Kidney glomerular epithelial cell (primary cell): ENCODE measurements at places on chromosomes 1 and 21.

- no peak for DNase-seq
Measured at GRCh38 chr1:117563492-117563875, 42.4 kb upstream of the TENT5C start.

DNA sequence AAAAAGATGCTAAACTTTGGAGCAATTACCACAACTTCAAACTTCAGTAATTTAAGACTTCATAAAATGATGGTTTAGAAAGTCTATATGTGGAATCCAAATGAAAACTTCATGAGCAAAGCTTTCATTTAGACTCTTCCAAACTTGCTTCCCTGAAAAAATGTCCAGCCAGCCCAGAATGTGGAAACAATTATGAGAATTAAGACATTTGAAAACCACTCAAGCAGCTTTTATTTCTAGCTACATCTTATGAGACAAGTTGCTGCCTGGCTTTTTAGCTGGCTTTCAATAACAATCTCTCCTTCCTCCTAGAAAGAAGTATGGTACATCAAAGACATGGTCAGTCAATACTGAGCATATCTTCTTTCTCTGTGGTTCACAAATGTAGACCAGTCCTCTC, 21.8 kb downstream of the LPAR3 start:
- no peak for DNase-seq

GRCh38 chr1:174408146-174408545, 39.6 kb upstream of the GPR52 start:
- no peak for DNase-seq

DNA sequence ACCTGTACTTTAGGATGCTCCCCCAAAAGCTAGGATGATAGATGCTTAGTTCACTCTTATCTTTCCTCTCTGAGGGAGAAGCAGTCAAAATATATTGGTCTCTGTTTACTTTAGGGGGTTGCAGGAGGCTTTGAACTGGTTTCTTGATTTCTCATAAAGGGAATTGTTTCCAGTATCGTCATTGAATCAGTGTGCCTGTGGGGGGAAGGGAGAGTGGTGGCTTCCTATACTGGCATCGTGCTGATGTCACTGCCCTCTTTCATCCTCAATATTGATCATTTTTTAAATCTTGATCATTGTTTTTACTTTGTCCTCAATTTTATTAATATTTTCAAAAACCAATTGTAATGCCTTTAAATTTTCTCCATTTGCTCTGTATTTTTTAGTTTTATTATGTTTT, 40.2 kb upstream of the CFHR3 start:
- DNase-seq, result no peak

DNA sequence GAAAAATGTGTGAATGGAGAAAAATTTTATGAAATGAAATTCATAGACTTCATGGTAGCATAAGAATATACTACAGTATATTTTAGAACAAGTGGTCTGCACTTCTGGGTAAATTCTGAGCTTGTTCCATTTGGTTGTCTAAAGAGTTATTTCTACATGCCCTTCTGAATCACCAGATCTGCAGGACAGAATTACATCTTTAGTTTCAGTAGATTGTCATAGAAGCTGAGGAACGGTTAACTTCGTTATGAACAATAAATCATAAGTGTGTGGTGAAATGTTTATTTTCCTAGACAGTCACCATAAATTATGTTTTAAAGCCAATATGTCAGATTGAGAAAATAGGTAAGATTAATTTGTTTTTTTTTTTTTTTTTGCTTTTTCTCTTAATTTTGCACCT, 30.9 kb downstream of the CHRM3 start:
- no peak for DNase-seq

GRCh38 chr1:68377098-68377497, 72.7 kb downstream of the RPE65 start:
- no peak for DNase-seq

GRCh38 chr21:21003701-21004100, 5.5 kb downstream of the NCAM2 start:
- DNase-seq, result no peak

GRCh38 chr1:72037745-72038343, 244.5 kb downstream of the NEGR1 start:
- peak; percentile 26 for DNase-seq

DNA sequence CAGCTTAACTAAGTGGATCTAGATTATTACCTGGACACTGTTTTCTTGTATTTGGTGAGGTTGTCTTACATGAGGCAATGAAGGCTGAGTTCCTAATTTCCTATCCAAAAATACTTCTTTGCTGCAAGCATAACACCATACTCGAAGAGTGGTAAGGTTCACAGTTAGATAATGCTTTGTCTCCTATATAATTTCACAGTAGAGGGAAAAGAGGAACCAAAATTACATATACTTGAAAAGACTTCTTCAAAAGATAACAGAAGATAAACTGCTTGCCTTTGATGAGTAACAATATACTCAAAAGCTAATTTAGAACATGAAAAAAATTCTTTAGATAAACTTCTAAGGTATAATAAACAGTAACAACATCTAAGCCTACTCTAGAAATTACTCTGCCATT, 20.4 kb downstream of the USP33 start:
- DNase-seq, result no peak

GRCh38 chr21:26983576-26983975, 16.7 kb upstream of the ADAMTS5 start:
- DNase-seq, result no peak

- no peak for DNase-seq
Measured at GRCh38 chr1:58627221-58627620, 50.2 kb upstream of the TACSTD2 start.

DNA sequence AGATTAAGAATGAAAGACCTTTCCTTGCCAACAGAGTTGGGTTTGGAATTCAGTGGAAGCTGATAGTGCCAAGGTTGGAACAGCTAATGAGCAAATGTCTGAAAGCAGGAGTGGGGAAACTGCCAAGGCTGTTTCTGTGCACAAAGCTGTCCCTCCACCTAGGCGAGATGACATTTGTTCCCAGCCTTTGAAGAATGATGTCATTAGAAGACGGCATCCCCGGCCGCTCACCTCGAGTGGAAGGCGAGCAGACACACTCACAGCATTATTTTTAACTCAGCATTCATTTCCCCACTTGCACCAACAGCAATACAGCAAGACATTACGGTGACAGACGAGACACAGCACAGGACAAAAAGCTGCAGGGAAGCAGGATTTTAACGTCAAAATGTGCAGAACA, 463.9 kb downstream of the PCP4 start:
- DNase-seq, result no peak

DNA sequence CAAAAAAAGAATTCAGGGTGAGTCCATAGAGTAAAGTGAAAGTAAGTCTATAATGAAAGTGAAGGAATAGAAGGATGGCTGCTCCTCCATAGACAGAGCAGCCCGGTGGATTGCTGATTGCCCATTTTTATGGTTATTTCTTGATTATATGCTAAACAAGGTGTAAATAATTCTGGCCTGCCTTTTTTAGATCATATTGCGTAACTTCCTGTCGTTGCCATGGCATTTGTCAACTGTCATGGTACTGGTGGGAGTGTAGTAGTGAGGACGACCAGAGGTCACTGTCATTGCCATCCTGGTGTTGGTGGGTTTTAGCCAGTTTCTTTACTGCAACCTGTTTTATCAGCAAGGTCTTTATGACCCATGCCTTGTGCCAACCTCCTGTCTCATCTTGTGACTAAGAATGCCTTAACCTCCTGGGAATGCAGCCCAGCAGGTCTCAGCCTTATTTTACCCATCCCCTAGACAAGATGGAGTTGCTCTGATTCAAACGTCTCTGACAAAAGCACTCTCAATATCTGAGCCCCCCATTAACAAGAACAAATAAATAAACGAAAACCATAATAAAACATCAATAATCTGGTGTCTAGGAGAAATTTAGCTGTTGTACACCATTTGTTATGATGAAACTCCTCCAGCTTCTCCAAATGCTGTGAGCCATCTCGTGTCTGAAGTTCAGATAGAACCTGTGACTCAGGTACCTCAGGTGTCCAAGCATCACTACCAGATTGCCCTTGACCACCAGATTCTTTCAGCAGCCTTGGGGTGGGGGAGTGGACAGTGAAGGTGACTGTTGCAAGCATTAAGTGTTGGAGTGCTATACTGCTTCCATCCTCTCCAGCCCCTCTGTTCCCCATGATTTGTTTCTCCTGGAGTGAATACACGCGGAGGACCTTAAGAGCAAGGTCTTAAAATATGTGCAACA, 36.0 kb downstream of the EBNA1BP2 start:
- no peak for DNase-seq

GRCh38 chr1:170221031-170221430, 75.3 kb downstream of the NTMT2 start:
- no peak for DNase-seq

DNA sequence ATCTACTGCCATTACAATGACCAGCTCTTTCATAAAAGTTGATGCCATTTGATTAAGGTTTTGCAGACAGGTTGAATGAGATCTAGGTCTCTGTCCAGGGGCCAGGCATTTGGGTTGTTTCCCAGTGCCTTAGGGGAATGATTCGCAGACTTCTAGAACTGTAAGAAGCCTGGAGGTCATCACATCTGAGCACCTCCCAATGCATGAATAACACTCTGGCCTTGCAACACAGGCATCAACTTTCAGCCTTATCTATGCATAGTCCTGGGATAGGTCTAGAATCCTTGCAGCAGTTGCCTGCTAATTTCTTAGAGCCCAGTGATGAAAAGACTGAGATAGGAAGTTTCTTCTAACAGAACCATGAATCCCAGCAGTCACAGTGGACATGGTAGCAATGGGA, 44.8 kb upstream of the KCND3 start:
- DNase-seq, result no peak

DNA sequence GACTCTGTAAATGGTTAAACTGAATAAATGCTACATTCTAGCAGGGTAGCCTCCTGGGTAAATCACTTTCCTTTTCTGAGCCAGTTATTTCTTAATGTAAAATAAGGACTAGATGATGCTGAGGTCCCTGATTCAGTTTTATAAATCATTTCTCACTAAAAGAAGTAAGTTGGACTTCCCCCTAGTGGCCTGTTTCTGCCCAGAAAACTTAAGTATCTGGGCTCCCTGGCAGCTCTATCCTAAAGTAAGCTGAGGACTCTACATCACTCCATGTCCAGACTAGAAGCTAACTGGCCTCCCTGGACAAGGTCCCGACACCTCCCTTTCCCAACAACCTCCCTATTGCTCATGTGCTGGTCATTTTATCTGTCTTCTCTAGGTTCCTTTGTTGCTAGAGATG, 3.0 kb downstream of the GPN2 start:
- DNase-seq, result peak; percentile 34

GRCh38 chr21:40018871-40019475, 151.7 kb downstream of the PCP4 start:
- no peak for DNase-seq

- no peak for DNase-seq
Measured at GRCh38 chr1:37294529-37294928, 179.9 kb upstream of the ZC3H12A start.

- no peak for DNase-seq
Measured at GRCh38 chr1:217527151-217527550, 103.7 kb downstream of the GPATCH2 start.

DNA sequence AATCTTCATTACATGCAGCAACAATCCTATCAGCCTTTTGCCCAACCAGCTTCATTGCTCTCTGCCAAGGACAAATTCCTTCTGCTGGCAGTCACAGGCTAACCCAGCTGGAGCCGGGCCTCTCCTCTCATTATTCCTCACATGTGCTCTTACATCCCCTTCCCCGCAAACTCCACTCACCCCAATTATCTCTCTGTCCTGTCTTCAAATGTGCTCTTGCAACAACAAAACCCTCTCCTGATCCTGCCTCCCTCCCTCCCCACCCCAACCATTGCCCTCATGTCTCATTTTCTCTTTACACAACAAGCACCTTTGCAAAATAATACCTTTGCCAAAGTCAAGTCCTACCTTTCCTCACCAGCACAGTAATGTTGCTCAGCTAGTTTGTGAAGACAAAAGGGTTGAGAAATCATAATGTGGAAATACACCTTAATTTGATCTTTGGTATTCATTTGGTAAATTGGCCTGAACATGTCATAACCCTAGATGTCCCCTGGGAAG, 36.0 kb upstream of the DHCR24 start:
- DNase-seq, result no peak

- DNase-seq, result no peak
Measured at GRCh38 chr21:32537569-32537881, 47.8 kb downstream of the TCP10L start.

DNA sequence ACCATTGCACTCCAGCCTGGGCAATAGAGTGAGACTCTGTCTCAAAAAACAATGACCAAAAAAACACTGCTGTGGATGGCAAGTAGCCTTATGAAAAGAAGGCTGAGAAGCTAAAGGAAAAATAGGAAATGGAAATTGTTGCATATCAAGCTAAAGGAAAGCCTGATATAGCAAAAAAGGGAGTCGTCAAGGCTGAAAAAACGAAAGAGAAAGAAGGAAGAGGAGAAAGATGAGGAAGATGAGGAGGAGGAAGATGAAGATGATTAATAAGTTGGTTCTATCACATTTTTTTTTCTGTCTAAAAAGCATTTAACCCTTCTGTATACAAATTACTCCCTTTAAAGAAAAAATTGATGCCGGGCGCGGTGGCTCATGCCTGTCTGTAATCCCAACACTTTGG, 10.2 kb upstream of the PRDX1 start:
- DNase-seq, result no peak

DNA sequence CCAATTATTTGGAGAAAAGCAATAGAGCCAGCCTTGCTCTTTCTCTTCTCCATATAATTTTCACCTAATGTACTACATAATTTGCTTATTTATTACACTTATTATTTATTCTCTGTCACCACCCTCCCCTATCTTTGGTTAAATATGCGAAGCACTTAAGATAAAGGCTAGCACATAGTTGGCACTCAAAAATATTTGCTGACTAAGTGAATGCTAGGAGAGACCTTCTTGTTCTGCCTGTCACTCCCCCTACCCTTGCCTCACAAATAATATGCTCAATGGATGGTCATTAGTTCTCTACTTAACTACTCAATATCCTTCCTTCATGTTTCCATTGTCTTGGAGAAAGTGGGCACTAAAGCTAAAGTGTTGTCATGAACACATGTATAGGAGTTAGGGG, 139.7 kb upstream of the ZC3H11B start:
- DNase-seq, result no peak

DNA sequence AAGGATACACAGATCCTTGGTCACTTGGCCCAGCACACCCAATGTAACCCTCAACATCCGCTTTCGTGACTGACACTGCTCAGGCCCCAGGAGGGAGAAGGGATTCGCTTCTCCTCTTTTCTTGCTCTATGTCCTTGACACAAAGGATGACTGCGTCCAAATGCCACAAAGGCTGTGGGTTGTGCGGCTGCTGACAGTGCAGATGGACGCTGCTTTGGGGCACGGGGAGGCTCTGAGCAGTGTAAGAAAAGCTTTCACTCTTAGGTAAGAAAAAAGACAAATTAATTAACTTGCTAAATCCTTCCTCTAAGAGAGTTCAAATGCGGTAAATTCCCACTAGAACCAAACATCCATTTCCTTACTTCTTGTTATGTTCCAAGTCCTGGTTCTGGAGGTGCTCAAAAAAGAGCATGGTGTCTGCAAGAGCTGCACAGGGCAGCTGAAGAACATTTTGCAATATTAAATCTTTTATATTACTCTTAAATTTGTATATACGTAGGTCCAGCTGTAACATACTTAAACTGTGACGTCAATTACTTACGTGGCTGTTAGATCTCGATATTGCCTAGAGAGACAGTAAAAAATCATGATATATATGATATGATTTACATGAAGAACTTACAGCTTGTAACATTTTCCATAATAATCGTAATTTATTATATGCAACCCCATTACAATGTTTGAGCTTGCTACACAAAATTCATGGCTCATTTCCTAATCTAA, 19.4 kb upstream of the EPHB2 start:
- no peak for DNase-seq
